Germinal center (tissue), 1 donor: ENCODE measurements at places on chromosomes 2 and 18.

DNA sequence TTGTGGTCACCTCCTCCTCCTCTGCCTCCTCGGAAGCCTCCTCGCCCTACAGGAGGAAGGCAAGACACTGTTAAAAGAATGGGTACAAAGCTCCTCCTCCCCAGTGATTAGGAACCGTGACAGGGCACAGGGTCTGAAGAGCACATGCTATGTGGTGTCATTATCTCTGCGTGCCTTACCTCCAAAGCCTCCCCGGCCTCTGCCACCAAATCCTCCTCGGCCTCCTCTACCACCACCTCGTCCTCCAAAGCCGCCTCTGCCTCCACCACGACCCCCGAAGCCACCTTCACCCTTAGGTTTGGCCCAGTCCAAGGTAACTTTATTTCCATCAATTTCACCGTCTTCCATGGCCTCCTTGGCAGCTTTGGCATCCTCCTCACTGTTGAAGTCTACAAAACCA is 9.1 kb downstream of the NCL start:
- DNase-seq: no peak

GRCh38 chr2:179020156-179020750 is 29.7 kb downstream of the CCDC141 start:
- peak; percentile 48 for DNase-seq

- DNase-seq: no peak
These were observed 62.6 kb downstream of the BCL11A start for GRCh38 chr2:60490848-60491247.

- no peak for DNase-seq
These were observed 18.5 kb upstream of the NPAS2 start for GRCh38 chr2:100801402-100801801.

- DNase-seq: no peak
These were observed 3.5 kb upstream of the CROCC2 start for GRCh38 chr2:240902615-240903041.

DNA sequence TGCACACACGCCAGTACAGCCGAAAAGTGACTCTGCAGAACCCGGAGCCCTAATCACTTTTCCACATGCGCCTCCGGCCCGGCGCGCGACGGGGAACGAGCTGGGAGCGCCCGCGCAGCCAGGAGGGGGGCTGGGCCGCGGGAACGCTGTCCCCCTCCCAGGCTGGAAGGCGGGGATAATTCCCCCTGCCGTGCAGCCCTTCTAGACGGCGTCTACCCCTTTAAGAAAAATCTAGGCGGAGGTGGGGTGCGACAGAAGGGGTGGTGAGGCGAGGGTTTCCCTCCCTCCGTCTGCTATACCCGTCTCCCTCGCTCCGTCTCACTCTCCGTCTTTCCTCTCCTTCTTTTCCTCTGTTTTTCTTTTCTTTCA is 2.4 kb downstream of the CYP26B1 start:
- no peak for DNase-seq

GRCh38 chr18:58891776-58892175 is 27.1 kb downstream of the ZNF532 start:
- no peak for DNase-seq

DNA sequence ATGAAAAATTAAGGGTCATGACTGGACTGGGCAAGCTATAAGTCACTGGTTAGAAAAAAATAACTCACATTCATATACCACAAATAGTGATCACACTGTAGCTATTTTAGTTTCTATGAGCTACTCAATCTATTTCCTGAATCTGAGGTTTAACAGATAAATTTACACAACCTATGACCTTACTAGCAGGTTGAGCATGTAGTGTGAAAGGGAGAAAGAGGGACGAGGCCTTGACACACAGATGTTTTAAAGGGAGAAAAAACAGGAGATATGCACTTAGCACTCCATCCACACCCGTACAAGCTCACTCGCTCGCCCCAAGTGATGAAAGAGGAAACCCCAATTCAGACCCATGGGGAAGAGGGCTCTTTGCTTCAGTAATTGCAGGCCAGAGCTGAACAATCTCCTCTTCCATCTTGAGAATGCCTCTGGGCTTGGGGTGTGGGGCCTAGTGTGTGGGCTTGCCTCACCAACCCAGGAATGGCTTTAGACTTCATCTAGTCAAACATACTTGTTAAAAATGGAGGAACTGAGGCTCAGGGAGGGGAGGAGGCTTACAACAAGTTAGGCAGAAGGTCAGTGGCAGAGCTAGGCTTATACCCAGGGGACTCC is 10.7 kb downstream of the CYRIA start:
- DNase-seq: peak; percentile 47

DNA sequence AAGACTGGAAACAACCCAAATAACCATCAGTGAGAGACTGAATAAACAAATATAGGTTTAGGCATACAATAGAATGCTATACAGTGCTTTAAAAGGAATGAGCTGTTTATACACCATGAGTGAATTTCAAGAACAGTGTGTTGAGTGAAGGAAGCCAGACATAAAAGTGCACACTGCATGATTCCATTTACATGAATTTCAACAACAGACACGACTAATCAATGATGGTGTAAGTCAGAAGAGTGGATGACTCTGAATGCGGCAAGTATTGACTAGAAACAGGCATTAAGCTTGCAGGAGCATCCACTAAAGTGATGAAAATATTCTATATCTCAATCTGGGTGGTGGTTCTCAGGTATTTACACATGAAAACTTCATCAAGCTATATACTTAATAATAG is 142.7 kb upstream of the SLC39A10 start:
- DNase-seq: no peak

- DNase-seq: no peak
These were observed 15.3 kb downstream of the WNT10A start for GRCh38 chr2:218895759-218896500.

GRCh38 chr2:86790676-86791572 is at the start of gene CD8A:
Gene CD8A (minus strand): TSS chr2:86790913. CDS start chr2:86790825, 88 bp downstream.
- DNase-seq: peak; percentile 34

DNA sequence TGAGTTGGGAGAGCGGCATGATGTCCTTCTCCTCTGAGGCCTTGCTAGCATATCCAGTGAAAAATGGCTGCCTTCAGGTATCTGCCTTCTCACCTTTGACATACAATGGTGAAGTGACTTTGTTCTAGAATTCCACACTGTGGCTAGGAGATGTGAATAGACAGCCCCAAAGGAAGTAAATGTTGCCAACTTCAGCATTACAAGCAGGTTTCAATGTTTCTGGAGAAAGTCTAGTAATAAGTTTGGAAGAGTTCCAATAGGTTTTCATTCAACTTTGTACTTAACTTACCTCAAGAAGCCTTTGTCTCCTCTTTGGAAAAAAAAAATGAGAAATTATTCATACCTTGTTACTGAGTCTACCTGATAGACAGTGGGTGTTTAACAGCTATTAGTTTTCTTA is 421.3 kb upstream of the MMADHC start:
- DNase-seq: no peak

GRCh38 chr2:85151026-85151425 is 17.8 kb downstream of the TCF7L1 start:
- no peak for DNase-seq

DNA sequence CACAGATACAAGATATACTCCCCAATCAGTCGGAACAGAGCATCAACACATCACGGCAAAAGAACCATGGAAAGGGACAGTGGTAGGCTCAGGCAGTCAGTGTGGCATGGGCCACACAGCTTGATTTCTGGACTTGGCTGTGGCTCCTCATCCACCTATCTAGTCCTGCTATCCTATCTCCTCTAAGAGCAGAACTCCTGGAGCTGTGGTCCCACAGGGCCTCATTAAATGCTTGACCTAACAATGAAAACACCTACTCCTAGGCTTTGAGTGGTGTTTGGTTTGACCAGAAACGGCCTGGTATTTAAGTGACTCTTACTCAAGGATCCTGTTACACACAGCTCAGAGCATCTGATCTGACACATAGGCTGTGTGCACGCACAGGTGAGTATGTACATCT is 33.6 kb upstream of the SMAD2 start:
- DNase-seq: no peak

- no peak for DNase-seq
These were observed 101.1 kb downstream of the TRABD2A start for GRCh38 chr2:84779781-84780180.

- no peak for DNase-seq
These were observed 24.5 kb downstream of the SRBD1 start for GRCh38 chr2:45586600-45586999.

GRCh38 chr18:39296293-39296888 is 1730.8 kb upstream of the CELF4 start:
- no peak for DNase-seq

DNA sequence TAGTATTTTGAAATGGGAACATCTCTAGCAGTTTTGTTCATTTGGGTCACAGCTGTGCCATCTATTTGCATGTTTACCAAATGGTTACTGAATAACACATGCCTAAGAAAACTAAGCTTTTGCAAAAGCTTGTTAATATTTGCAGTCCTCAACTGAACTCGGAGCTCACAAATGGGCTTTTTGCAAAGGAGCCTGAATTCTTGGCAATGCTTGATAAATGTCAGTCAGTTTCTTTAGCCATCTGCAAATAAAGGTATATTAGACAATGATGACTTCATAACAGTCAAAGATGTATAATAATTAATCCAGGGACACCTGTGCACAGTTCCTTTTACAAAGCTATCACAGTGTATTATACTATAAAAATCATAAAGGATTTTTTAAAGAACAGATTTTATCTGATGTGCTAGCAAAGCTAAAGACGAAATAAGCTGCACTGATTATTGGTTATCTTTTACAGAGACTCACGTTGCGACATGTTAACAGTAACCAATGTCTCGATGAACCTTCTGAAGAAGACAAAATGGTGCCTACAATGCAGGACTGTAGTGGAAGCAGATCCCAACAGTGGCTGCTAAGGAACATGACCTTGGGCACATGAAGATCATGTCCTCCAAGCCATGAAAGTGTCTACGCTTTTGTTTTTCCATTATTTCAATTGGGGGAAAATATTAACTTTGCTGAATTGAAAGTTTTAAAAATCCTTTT is 248.4 kb upstream of the KCNJ3 start:
- DNase-seq: no peak

- peak; percentile 62 for DNase-seq
These were observed 5.6 kb downstream of the WNT10A start for GRCh38 chr2:218885981-218886947.

- no peak for DNase-seq
These were observed 26.2 kb downstream of the NCAPH start for GRCh38 chr2:96361751-96362150.

DNA sequence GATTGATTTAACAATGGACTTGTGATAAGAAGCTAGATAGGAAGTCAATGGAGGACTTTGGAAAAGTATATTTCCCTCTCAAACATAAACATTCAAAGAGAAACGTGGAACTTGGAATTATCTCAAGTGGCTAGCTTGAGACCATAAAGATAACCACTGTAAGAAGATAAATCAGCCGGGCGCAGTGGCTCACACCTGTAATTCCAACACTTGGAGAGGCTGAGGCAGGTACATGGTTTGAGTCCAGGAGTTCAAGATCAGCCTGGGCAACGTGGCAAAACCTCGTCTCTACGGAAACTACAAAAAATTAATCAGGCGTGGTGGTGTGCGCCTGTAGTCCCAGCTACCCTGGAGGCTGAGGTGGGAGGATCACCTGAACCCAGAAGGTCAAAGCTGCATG is 405.9 kb upstream of the ACVR2A start:
- DNase-seq: no peak

GRCh38 chr2:26148501-26148900 is 24.4 kb upstream of the GAREM2 start:
- DNase-seq: no peak

- no peak for DNase-seq
These were observed 637.2 kb downstream of the DCDC2C start for GRCh38 chr2:4340536-4340935.

GRCh38 chr18:42038936-42039335 is 83.9 kb downstream of the PIK3C3 start:
- no peak for DNase-seq

GRCh38 chr2:134073023-134073422 is 180.8 kb upstream of the MGAT5 start:
- DNase-seq: no peak

DNA sequence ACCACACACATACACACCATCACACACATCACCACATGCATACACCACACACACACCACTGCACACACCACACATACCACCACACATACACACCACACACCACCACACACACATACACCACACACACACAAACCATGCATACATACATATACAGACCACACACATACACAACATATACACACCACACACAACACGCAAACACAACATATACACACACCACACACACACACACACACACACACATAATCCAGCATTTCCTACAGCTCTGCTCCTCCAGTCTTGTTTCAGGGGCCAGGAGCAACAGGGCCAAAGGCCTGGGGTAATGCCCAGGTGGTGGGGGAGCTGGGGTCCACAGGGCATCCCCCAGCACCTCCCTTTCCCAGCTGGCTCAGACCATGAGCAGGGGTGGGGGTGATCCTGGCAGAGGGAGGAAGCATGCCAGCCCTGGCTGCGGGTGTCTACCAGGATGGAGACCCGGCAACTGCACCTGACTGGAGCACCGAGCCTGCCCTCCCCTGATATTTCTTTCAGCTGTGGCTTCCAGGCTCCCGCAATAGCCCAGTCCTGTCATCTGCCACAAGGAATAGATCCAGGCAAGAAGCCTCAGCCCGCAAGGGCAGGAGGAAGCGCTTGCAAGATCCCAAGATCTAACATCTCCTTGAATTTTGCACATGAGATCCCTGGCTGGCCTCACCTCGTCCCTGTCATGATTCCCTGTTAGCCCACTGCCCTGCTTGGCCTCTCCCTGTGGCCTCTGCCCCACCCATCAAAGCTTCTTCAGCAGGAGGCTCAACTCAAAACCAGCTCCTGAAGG is 196.9 kb downstream of the TNS1 start:
- DNase-seq: no peak
